ENCODE measurements at places on chromosomes 7 and 10. TPM values are rescaled to one million over a fixed set of nuclear protein-coding genes. Genes with fewer than 3 reads are reported as not detected.

NPFFR1 gene
- not detected for total RNA-seq

UPK3B gene
- total RNA-seq = 1.4 TPM

ITGB1 gene
- 1,896 TPM for total RNA-seq

ELMO1 gene
- 0.14 TPM for total RNA-seq

SERPINE1 gene
- total RNA-seq = 18.5 TPM

EVX1 gene
- total RNA-seq = not detected

SPAG6 gene
- total RNA-seq = not detected

TFPI2 gene
- total RNA-seq = 1.7 TPM

MALRD1 gene
- not detected for total RNA-seq

PPP1R17 gene
- not detected for total RNA-seq

NYAP1 gene
- 0.64 TPM for total RNA-seq

LEP gene
- 0.28 TPM for total RNA-seq

CBLL1 gene
- total RNA-seq = 21.9 TPM

Measured in nasal cavity respiratory epithelium epithelial cell of viscerocranial mucosa (primary cell).